ENCODE measurements at places on chromosomes 16 and 17.
A peak's percentile ranks its signal among the peaks of the same experiment; 100 is the strongest.

DNA sequence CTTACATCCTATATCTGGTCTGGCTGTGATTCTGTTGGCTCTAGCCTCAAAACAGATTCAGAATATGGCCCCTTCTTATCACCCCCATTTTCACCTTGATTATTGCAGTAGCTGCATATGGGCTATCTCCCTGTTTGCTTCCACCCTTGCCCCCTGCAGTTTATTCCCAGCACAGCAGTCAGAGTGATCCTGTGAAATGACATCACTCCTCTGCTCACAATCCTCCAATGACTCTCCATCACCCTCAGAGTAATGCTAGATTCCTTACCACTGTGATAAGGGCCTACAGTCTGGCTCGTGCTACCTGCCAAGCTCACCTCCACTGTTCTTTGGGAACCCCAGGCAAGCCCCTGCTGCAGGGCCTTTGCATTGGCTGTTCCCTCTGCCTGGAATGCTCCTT, 92.5 kb downstream of the ASIC2 start:
- DNase-seq = no peak

DNA sequence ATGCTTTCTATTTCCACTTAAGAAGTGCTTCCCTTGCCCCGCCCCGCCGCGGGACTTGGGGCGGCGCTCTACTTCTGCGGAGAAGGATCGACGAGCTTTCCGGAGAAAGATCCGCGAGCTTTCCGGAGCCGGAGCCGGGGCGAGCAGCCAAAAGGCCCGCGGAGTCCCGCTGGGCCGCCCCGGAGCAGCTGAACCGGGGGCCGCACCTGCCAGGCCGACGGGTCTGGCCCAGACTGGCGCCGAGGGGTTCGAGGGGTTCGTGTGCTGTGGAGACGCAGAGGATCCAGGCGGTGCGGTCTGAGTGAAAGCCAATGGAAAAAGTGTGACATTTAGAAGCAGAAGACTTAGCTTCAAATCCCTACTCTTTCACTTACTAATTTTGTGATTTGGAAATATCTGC, 50.8 kb downstream of the TBC1D26 start:
- DNase-seq = peak; percentile 57

DNA sequence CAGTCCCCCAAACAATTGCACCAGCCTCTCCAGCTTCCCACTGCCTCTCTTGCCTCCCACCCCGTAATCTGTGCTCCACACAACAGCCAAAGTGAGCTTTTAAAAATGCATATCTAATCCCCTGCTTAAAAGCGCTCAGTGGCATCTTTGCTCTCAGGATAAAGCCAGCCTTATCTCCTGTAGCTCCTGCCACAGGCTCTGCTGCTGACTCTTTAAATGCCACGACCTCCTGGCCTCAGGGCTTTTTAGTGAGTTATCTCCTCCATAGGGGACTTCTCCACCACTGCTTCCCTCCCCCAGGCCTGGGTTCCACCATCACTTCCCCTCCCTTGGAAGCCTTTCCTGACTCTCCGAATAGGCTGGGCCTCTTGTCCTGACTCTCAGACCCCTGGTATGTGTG, 98.6 kb downstream of the GNAO1 start:
- no peak for DNase-seq

DNA sequence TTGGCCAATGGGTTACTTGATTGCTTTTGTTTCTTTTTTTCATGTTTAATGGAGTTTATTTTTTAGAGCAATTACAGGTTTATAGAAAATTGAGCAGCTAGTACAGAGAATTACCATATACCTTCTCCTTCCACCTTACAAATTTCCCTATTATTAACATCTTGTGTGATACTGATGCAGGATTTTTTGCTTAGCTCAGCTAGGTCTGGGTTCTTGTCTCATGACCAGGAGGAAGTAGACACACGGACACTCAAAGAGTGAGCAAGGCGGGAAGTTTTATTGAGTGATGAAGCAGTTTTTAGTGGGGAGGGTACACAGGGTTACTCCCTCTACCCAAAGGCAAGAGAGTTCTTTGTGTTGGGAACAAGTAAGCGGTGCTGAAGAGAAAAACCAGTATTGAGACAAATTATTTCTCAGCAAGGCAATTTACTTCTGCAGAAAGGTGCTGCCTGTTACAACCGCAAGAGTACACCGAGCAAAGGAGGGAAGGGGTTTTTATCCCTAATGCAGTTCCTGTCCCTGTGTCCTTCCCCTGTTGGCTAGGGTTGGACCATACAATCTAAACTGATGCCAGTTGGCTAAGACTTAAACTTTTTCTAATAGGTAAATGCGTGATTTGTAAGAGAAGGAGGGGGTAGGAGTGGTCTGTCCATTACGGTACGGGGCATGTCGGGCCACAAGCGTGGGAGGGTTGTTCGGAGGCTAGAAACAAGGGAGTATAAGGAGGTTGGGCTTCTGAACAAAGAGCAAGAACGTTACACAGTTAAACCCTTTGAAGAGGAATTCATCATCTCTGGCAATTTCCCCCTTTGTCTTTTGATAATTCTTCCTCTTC, 26.9 kb downstream of the SEC14L1 start:
- DNase-seq = no peak

GRCh38 chr16:3761375-3762106, 44.2 kb upstream of the TRAP1 start:
- no peak for DNase-seq

DNA sequence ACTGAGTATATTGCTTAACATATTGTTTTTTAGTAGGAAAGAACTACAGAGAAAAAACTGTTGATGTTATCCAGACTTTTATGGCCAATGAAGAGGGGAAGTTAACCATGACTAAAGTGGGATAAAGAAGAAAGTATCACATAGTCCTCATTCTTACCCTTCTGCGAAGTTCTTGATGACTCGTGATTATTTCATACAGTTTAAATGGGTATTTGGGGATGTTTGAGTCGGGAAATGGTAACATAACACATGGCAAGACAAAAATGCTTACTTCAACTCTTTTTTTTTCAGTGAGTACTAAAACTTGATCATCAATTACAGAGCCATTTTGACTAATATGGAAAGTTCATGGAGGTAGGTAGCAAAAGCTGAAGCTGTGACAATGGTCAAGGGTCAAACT, 4.9 kb downstream of the POLG2 start:
- no peak for DNase-seq

DNA sequence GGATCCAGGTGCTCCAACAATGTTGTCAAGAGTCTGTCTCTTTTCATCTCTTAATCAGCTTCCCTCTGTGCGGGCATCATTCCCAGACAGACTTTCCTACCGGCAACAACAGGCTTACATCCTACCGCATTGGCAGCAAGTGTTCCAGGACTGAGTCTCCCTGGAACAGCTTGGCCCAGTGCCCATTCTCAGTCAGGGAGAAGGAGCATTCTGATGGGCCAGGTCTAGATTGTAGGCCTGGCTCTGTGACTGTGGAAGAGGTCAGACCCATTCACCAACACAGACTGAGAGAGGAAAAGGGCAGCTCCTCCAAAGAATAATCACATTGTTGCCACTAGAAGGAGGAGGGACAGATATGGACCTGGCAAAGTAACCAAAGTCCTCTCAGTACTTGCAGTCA, 68.1 kb upstream of the TMEM132E start:
- DNase-seq = no peak

- no peak for DNase-seq
Measured at GRCh38 chr16:84476401-84476800, 28.1 kb downstream of the MEAK7 start.

- peak; percentile 98 for DNase-seq
Measured at GRCh38 chr17:57874434-57875289, 24.8 kb upstream of the MRPS23 start.

DNA sequence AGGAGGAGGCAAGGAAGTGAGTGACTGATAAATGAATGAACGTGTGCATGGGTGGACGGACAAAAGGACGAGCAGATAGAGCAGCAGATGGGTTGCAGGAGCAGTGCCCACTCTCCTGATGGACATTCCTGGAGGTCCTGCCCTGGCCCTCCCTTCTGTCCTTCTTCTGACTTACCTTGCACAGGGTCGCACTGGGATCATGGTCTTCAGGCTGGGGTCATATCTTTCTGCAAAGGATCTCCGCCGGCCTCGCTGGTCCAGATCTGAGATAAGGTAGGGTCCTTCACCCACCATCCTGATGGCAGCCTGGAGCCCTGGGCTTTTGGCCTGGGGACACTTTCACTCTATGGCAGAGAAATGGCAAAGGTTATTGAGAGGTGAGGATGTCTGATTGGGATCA, 9.7 kb downstream of the ABCC12 start:
- no peak for DNase-seq

- DNase-seq = no peak
Measured at GRCh38 chr17:9814337-9814945, 7.4 kb downstream of the GSG1L2 start.

- peak; percentile 33 for DNase-seq
Measured at GRCh38 chr16:69798466-69798865, 36.3 kb downstream of the WWP2 start.

DNA sequence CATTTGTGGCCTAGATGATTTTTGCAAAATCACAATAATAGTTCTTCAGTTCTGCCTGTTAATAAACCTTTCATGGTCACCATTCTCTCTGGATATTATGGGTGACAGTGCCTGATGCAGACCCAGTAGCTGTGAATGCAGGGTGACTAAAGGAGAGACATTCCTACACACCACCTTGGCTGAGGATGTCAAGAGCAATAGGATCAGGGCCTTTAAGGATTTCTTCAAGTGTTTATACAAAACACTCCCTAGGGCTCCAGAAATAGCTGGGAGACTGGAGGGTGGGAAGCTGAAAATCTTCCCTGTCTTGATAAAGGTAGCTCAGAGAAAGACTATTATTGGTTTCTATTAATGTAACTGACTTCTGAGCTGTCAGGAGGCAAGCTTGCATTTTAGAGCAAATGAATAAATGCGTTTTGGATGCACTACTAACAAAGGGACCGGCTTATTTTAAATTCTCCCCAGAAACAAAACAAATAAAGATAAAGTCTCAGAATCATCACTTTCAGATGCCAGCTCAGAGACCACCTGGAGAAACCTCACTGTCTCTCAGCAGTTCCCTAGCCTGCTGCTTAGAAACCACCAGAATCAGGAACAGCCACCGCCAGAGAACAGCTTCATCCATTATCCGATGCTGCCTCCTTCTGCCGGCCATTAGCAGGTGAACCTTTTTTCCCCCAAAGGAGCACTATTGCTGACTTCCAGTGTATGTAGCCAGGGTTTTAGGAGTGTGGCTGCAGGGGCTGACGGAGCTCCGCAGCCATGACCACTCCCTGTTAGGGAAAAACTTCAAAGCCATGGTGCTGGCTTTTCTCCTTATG, 171.4 kb upstream of the DYNLRB2 start:
- peak; percentile 85 for DNase-seq

DNA sequence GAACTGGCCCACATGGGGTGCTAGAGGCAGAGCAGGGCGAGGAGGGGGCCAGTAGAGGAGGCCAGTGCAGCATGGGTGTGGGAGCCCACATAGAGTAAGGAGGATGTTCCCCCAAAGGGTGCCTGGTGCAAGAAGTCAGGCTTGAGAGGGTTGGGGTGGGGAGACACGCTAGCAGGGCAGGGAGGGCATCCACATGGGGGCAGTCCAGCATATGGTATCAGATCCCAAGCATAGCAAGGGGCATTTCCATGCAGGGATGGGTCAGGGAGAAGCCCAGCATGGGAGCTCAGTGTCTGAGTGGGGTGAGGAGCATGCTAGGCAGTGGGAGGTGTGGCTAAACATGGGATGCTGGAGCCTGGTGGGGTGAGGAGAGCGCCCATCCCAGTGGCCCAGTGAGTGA, 213.7 kb downstream of the COPRS start:
- no peak for DNase-seq

GRCh38 chr16:80174416-80174815, 366.4 kb upstream of the DYNLRB2 start:
- peak; percentile 80 for DNase-seq

- DNase-seq = peak; percentile 64
Measured at GRCh38 chr17:37399265-37399803, 7.3 kb downstream of the ACACA start.

DNA sequence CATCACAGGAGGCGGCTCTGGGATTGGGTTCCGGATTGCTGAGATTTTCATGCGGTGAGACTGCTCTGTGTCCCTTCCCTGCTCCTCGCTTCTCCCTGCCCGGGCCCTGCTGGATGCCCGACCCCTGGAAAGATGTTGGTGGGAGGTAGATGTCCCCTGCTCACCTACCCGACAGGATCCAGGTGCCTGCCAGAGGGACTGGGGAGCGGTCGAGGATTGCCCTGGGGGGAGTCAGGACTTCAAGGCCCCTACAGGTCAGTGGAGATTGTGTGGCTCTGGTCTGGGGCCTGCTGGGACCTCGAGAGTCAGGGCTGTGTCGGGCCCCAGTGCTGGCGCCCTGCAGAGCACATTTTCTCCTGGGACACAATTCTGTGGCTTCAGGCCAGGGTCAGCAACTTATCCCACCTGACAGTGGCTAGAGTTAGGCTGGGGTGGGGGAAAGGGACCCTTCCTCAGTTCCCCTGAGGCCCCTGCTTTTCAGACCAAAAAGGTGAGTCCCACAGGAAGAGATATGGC, 3.3 kb downstream of the DECR2 start:
- no peak for DNase-seq
